Spleen (tissue), 13 donors: ENCODE measurements at places on chromosomes 7 and 10. TPM values are rescaled to one million over a fixed set of nuclear protein-coding genes. Genes with fewer than 3 reads are reported as not detected.

DNA sequence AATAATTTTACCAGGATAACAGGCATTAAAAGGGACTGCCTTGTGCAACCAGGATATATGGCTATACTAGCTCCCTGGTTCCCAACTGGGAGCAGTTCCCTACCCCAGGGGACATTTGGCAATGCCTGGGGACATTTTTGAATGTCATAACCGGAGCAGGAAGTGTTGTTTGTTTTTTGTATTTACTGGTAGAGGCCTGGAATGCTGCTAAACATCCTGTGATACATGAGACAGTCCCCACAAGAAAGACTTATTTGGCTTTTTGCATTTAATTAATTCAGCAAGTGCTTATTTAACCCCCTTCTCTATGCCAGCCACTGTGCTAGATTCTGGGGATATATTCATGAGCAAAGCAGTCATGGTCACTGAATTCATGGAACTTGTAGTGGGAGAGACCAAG lies 181.2 kb downstream of the BBS9 start:
- no peak for DNase-seq
- H3K4me1 ChIP-seq = no peaks in the 10 kb centered on the region
- H3K27me3 ChIP-seq = no peaks in the 10 kb centered on the region
- H3K36me3 ChIP-seq = no peaks in the 10 kb centered on the region
- no peak overlapping the region for H3K27ac ChIP-seq

- peak overlapping the region; percentile 69 for H3K4me3 ChIP-seq
- no peaks in the 10 kb centered on the region for H3K36me3 ChIP-seq
- peaks cover 29% of the 10 kb centered on the region for H3K4me1 ChIP-seq
- no peak for DNase-seq
- H3K27me3 ChIP-seq = peaks cover 34% of the 10 kb centered on the region
These were observed 836 bp downstream of the DPYSL4 start for GRCh38 chr10:132187430-132188138.

DNA sequence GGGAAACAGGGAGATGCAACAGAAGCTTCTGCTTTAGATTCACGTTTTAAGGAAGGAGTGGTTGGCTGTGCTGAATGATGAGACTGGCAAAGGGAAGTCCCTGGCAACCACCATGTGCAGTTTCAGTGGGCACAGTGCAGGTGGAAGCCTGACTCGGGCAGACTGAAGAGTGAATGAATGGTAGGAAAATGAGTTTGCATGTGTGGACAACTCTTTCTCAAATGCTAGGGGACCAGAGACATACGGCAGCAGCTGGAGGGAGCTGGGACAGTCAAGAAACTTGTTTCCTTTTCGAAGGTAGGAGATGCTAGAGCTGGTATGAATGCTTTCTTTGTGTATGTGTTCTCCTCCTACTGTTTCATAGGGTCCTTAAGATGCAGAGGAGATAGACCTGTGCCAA lies 29.0 kb downstream of the PODXL start:
- DNase-seq = peak; percentile 17
- no peaks in the 10 kb centered on the region for H3K36me3 ChIP-seq
- H3K27ac ChIP-seq = no peak overlapping the region
- no peaks in the 10 kb centered on the region for H3K27me3 ChIP-seq
- H3K4me3 ChIP-seq = no peak overlapping the region

GRCh38 chr10:118838364-118838763 lies 83.6 kb upstream of the CACUL1 start:
- no peak overlapping the region for H3K27ac ChIP-seq
- no peaks in the 10 kb centered on the region for H3K36me3 ChIP-seq
- DNase-seq = no peak
- H3K4me3 ChIP-seq = no peak overlapping the region

GRCh38 chr7:36283711-36284130 lies 105.9 kb upstream of the ANLN start:
- peaks cover 39% of the 10 kb centered on the region for H3K4me1 ChIP-seq
- peak; percentile 94 for DNase-seq
- H3K27me3 ChIP-seq = peaks cover 3% of the 10 kb centered on the region
- no peaks in the 10 kb centered on the region for H3K36me3 ChIP-seq
- no peak overlapping the region for H3K4me3 ChIP-seq

The A1CF gene
- not detected for total RNA-seq

GRCh38 chr10:30510184-30510931 lies 76.4 kb downstream of the MAP3K8 start:
- peaks cover 31% of the 10 kb centered on the region for H3K4me1 ChIP-seq
- no peaks in the 10 kb centered on the region for H3K36me3 ChIP-seq
- H3K4me3 ChIP-seq = no peak overlapping the region

The SEMA3D gene
- 120 TPM for total RNA-seq

The TMEM273 gene
- 36.0 TPM for total RNA-seq

- H3K36me3 ChIP-seq = no peaks in the 10 kb centered on the region
- peak overlapping the region; percentile 94 for H3K4me3 ChIP-seq
- no peaks in the 10 kb centered on the region for H3K27me3 ChIP-seq
- peaks cover 65% of the 10 kb centered on the region for H3K4me1 ChIP-seq
- peak overlapping the region; percentile 97 for H3K27ac ChIP-seq
These were observed 1.9 kb downstream of the HIPK2 start for GRCh38 chr7:139775829-139776266.

DNA sequence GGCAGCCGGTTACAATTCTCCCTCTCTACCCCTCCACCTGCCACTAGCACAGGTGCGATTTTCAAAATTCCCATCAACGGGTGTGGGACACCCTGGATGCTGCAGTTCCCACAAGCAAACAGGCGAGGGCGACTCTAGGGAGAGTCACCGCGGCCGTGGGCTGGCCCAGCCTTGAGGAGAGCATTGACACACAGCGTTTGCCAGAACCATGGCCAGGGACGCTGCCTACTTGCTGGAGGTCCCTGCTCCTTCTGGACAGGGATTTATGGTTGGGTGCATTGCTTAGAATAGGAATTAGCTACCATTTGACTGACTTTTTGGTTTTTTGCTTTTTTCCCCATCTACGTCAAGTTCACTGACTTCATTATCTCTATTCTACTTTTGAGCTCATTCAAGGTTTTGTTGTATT lies 19.0 kb upstream of the CLDN4 start:
- H3K27ac ChIP-seq = no peak overlapping the region
- H3K4me3 ChIP-seq = no peak overlapping the region
- no peaks in the 10 kb centered on the region for H3K27me3 ChIP-seq
- no peaks in the 10 kb centered on the region for H3K36me3 ChIP-seq

GRCh38 chr7:128708824-128709223 lies 30.3 kb upstream of the CALU start:
- no peak overlapping the region for H3K4me3 ChIP-seq

DNA sequence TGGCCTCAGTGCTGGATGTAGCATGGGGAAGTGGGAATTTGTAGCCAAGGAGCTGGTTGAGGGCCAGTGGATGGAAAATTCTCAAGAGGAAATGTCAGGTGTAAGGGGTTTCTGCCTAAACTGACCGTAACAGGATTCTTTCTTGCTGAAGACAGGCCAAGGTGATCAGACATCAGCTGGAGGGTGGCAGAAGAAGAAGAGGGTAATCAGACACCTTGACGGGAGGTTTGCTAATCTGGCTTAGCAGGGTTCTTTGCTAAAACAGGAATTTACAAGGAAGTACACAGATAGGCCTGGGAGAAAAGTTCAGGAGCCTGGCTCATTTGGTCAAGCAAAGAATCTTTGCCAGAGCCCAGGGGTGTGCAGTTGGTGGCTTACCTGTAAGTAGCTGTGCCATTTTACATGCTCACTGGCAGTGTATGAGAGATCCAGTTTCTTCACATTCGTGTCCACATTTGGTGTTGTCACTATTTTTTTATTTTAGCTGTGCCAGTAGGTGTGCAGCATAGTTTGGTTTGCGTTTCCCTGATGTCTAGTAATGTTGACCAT lies 73.7 kb downstream of the BMPR1A start:
- H3K36me3 ChIP-seq = no peaks in the 10 kb centered on the region
- no peak overlapping the region for H3K27ac ChIP-seq
- DNase-seq = no peak
- no peaks in the 10 kb centered on the region for H3K27me3 ChIP-seq
- no peak overlapping the region for H3K4me3 ChIP-seq

DNA sequence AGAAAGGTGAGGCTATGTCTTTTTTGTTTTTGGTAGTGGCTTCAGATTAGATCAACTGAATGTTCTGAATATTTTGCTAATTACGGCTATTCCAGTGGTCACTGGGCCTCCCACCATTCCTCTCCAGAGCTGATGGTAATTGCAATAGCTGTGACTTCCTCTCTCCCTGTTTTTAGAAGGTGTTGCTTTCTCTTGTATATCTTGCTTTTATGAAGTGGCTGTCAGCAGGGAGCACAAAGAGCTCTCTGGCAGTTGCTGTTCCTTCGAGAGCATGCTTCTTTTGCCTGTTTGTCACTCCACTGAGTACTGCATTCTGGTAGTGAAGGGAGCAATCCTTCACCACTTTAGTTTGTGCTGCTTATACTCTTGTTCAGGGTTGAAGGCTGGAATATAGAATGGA lies 133.3 kb downstream of the EXOC4 start:
- no peak for DNase-seq
- H3K36me3 ChIP-seq = no peaks in the 10 kb centered on the region
- H3K27ac ChIP-seq = no peak overlapping the region
- H3K4me3 ChIP-seq = no peak overlapping the region
- no peaks in the 10 kb centered on the region for H3K4me1 ChIP-seq

DNA sequence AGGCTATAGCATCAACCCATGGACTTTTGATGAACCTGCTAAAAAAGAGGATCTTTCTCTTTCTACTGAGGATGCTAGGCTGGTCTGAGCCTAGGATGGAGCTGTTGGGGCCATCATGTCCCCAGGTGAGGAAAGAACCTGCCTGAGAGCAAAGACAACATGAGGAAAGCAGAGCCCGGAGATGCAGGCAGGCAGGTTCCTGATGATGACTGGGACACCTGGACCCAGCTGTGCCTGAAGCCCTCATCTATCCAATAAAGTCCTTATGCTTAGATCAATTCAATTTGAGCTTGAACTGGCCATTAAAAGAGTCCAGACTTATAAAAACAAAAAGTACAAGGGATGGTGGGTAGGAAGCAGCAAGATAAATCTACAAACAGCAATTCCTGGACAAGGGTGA lies 48.9 kb downstream of the KIFBP start:
- H3K36me3 ChIP-seq = no peaks in the 10 kb centered on the region
- no peaks in the 10 kb centered on the region for H3K27me3 ChIP-seq
- DNase-seq = no peak
- H3K4me1 ChIP-seq = no peaks in the 10 kb centered on the region

DNA sequence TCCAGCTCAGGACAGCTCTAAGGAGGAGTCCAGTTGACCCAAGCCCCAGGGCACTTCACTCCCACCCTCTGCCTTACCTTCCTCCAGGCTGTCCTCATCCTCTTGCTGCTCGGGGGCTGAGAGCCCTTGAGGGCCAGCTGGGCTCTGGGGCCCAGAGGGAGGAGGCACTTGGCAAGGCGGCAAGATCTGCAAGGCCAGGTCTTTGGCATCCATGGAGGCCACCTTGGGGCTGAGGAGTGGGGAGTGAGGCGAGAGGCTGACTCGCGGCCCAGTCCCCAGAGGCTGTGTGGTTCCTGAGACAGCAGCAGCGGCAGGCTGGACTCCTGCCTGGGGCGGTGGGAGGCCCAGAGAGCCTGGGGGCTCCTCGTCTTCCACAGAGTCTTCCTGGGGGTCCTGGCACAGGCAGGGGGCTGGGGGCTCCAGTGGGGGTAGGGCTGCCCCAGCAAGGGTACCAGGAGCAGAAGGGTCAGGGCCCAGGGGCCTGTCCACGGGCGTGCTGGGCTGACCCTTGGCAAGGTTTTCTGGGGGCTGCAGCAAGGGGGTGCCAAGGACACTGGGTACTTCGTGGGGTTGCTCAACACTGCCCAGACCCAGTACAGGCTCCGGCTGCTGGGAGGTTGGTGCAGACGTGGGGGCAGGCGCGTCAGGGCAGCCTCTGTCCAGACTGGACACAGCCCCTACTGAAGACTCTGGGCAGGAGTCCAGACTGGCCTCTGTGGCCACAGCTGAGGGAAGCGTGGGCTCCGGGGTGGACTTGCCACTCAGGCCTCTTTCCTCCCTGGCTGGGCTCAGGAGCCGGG lies 6.5 kb downstream of the NACAD start:
- no peak overlapping the region for H3K4me3 ChIP-seq
- no peaks in the 10 kb centered on the region for H3K27me3 ChIP-seq
- H3K4me1 ChIP-seq = no peaks in the 10 kb centered on the region
- no peak for DNase-seq
- H3K36me3 ChIP-seq = no peaks in the 10 kb centered on the region

GRCh38 chr10:91206427-91206826 lies 14.0 kb upstream of the PCGF5 start:
- no peaks in the 10 kb centered on the region for H3K36me3 ChIP-seq
- peaks cover 39% of the 10 kb centered on the region for H3K4me1 ChIP-seq
- DNase-seq = no peak
- no peak overlapping the region for H3K4me3 ChIP-seq
- no peak overlapping the region for H3K27ac ChIP-seq
- no peaks in the 10 kb centered on the region for H3K27me3 ChIP-seq

DNA sequence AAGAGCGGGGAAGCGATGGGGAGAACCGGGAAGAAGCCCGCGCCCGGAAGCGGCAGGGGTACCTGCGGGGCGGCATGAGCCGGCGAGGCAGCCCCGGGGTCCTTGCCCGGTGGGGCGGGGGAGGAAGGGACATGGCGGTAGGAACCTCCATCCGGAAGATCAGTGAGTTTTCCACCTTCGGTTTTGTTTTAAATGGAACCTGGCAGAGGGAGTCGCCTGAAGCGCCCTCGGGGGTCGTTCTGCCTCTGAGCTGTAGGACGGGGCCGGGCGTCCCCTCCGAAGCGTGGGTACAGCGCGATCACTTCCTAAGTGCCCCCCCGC lies 471 bp downstream of the PFKP start:
- peaks cover 25% of the 10 kb centered on the region for H3K4me1 ChIP-seq
- peak overlapping the region; percentile 91 for H3K4me3 ChIP-seq
- peak overlapping the region; percentile 70 for H3K27ac ChIP-seq
- no peaks in the 10 kb centered on the region for H3K36me3 ChIP-seq
- no peak for DNase-seq
- peaks cover 34% of the 10 kb centered on the region for H3K27me3 ChIP-seq

DNA sequence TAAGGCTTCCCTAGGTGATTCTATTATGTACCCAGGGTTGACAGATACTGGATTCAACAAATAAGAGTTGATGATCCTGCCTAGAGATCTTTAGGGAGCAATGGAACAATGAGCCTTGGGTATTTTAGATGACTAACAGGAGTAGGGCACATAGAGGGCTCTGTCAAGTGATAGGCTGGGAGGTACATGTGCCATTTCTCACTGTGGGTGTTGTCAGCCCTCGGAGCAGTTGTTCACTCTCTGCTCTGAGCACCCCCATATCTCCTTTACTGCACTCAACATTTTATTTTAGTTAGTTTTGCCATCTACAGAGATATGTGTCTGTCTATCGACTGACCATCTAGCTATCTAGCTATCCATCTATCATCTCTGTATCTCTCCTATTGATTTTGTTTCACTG lies 950.6 kb downstream of the TYW1 start:
- no peak overlapping the region for H3K4me3 ChIP-seq
- H3K27me3 ChIP-seq = no peaks in the 10 kb centered on the region
- no peak for DNase-seq
- no peaks in the 10 kb centered on the region for H3K36me3 ChIP-seq

The MOGAT3 gene
- total RNA-seq = not detected

DNA sequence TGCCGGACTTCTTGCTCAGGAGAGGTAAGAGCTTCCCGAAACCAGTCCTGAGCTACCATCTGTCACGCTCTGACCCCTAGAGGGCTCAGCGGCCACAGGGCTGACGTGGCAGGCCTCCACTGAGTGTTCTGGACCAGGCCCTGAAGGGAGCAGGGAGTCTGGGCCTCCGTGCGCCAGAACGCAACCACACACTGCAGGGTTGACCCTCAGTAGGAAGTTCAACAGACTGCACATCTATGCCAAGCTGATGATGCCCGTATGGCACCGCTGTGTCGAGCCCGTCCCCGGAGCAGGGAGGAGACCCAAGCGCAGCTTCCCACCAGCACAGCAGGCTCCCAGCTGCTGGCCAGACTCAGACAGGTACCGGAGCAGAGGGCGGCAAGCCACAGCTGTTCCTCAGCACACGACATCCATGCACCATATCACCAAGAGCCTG lies 39.2 kb downstream of the CAMK2B start:
- H3K27me3 ChIP-seq = no peaks in the 10 kb centered on the region
- peak; percentile 62 for DNase-seq
- H3K4me3 ChIP-seq = no peak overlapping the region
- H3K4me1 ChIP-seq = no peaks in the 10 kb centered on the region
- H3K27ac ChIP-seq = no peak overlapping the region
